ENCODE measurements at places on chromosomes 1 and 21.

DNA sequence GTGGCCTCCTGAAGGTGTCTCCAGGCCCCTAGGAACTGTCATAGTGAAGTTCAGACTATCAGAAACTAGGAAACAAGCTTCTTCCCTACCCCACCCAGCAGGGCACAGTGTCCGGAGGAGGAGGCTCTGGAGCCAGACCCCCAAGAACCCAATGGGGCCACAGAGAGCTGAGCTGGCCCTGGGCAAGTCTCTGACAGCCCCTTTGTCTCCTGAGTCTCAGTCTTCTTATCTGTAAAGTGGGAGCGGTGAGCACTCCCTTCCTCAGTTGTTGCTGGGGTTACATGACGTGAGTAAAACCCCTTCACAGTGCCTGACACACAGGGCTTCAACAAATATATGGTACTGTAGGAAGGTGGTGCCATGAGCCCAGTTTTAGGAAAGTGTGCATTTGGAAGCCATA is 675.8 kb downstream of the MATN1 start:
- no peak for DNase-seq

GRCh38 chr1:156805766-156806511 is 10.7 kb downstream of the SH2D2A start:
- DNase-seq: no peak

GRCh38 chr1:233554037-233554436 is 59.9 kb upstream of the KCNK1 start:
- no peak for DNase-seq

DNA sequence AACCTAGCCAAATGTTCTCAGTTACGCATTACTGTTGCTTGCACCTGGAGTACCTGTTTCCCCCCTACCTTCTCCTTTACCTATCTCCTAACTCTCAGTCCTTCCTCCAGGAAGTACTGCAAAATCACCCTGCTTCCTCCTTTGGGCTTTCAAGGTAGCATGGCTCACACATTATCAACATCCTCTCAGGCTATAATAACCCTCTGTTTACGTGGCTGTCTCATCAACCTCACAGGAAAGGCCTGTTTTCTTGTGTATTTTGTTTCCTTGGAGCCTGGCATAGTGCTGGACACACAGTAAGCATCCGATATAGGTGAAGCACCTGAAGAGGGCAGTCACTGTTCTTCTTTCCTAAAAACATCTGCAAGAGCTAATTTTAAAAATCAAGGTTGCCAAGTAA is 32.7 kb upstream of the ANGPTL7 start:
- DNase-seq: no peak

GRCh38 chr1:244841273-244841927 is 5.9 kb downstream of the COX20 start:
- DNase-seq: no peak

- no peak for DNase-seq
These were observed 207.2 kb downstream of the PBX1 start for GRCh38 chr1:164765992-164766720.

- DNase-seq: no peak
These were observed 474.6 kb downstream of the DISC1 start for GRCh38 chr1:232101231-232101630.

- no peak for DNase-seq
These were observed 117.6 kb downstream of the PTPRC start for GRCh38 chr1:198756470-198756869.

DNA sequence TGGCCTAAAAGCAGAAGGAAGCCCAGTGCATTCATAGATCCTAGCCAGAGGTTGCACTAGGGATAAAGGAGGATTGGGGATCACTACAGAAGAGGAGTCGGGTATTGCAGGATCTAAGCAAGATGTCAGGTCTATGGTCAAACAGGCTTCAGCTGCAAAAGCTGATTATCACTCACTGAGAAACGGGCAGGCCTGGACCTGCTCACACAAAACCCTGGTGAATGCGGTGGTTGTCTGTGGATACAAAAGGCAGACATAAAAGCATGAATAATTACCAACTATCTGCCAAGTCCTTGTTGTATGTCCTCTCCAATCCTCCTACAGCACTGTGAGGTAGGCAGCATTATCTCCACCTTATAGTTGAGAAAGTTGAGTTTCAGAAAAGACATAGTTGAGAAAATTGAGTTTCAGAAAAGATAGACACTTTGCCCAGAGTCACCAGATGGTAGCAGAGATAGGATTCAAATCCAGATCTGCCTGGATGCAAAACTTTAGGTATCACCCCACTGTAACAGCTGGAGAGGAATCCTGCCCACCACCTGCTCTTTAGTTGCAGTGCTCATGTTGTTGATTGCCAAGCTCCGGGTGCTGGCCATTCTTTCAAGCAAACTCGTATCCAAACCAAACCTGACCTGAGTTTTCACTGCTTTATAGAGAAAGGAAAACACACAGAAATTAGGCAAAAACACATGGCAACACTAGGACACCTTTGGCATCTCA is 49.6 kb upstream of the HOOK1 start:
- DNase-seq: no peak

- no peak for DNase-seq
These were observed 107.0 kb downstream of the RHOU start for GRCh38 chr1:228842094-228842775.

- no peak for DNase-seq
These were observed 8.4 kb downstream of the S100A10 start for GRCh38 chr1:151985270-151985669.

GRCh38 chr21:14824126-14824525 is 240.7 kb downstream of the NRIP1 start:
- DNase-seq: no peak

GRCh38 chr1:17348593-17349234 is 23.3 kb upstream of the PADI6 start:
- peak; percentile 10 for DNase-seq

DNA sequence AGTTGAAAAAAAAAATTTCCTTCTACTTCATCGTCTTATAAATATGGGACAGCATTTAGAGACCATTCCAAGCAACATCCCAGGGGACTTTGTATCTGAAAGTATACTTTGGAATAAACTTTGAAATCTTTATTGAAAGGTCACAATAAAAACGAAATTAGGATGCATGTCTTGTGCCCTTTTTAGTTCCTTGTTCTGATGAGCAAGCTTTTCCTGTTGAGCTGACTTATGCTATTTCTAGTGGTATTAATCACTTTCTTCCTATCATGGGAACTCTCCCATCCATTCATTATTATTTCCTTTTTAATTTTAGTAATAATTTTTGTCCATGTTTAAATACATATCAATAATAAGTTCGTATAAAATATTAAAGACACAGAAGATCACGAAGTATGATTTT is 4.0 kb upstream of the GBP2 start:
- DNase-seq: no peak

DNA sequence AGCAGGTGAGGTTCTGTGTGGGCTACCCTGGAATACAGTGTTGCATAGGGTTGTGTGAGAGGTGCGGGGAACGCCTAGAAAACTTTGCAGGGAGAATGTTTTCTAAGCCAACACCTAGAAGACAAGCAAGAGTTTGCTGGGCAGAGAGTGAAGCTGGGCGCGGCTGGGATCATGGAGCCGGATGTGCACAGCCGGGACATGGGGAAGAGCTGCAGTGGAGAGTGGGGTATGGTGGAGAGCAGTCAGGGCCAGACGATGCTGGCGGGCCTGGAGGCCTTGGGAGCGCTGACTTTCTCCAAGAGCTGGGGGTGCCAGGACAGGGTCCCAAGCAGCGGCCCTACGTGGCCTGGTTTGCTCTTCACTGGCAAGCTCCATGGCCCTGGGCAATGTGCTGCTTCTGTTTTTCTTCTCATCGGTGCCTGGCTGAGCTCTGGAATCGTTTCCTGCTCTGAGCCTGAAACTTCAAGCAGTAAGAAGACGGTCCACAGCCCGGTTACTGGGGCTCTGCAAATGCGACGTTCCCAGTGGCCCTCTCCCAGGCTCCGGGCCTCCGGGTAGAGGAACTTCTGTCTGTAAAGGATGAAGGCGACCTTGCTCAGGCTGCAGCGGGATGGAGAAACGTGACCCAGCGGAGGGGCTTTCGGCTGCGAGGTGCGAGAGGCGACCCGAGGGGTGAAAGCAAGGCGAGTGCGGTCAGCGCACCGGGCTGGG is 51.9 kb upstream of the CD34 start:
- no peak for DNase-seq

GRCh38 chr1:5796028-5796427 is 196.2 kb downstream of the NPHP4 start:
- DNase-seq: no peak

- DNase-seq: no peak
These were observed 104.6 kb upstream of the TENT5C start for GRCh38 chr1:117501281-117501680.

DNA sequence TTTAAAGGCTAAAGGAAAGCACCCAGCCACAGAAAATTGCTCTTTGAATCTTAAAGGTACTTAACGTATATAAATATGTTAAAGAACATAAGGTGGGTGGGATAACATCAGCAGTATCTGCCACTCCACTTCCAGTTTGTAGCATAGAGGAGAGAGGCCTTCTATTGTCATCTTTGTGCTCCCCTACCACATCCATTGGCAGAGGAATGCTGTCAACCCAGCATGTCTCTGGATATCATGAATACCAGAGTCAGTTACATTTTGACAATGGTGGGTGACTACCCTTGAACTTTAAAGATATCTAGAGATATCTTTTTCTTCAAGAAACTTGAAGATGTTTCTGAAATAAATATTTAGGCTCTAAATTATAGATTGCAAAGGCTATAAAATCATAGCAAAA is 283.2 kb upstream of the LRRC7 start:
- DNase-seq: no peak

DNA sequence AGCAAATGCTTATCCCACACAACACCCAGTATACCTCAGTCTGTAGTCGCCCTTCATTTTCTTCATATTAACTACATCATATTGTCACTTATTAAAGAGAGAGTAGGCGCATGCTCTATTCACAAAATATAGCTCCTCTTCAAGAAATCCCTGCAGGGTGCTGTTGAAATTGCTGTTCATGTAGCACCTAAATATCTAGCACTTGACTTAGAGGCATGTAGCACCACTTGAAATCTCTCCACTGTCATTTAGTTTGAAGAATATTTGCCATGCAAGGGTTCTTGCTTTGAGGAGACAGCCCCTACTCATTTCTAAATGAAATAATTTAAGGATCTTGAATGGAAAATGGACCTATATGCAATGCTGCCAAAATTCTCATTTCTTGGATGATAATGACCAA is 20.9 kb upstream of the LRRC8B start:
- no peak for DNase-seq

GRCh38 chr1:69706473-69706872 is 138.8 kb downstream of the LRRC7 start:
- DNase-seq: no peak

DNA sequence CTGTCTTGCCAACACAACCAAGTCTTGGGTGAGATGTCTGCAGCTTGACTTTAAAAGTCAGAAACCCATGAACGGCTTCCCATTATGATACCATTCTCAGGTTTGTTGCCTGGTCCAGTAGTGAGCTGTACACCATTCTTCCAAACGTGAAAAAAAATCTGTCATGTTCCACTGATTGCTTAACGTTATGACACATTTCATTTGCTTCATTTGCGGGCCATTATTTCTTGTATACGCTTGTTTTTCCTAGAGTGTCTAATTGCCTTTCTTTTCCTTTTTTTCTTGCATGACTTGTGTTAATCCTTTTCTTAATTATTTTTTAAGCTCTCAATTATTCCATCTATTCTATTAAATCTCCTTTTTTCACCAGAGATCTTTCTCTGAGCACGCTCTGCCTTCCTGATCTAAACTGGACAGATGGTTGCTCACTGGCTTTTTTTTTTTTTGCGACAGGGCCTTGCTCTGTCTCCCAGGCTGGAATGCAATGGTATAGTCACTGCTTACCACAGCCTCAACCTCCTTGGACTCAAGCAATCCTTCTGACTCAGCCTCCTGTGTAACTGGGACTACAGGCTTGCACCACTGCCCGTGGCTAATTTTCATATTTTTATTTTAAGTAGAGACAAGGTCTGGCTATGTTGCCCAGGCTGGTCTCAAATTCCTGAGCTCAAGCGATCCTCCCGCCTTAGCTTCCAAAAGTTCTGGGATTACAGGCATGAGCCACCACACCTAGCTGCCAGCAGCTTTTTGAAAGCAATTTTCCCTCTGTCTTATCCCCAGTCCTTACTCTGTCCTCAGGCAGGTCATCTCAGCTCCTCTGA is 31.7 kb upstream of the CAMTA1 start:
- DNase-seq: no peak

- DNase-seq: no peak
These were observed 83.0 kb downstream of the GPR161 start for GRCh38 chr1:168053681-168054080.

DNA sequence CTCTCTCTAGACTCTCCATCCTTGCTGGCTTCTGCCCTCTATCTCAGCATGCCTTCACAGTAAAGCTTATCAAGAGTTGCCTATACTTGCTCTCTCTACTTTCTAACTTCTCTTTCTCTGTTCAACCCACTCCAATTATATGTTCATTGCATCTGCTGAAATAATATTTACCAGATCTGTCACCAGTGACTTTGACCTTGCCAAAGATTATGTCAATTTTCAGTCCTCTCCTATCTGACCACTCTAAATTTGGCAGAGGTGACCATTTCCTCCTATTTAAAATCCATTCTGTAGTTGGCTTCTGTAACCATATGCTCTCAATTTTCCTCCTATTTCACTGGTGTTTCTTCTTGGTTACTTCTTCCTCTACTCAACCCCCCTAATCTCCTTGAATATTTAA is 38.8 kb upstream of the DR1 start:
- no peak for DNase-seq

- no peak for DNase-seq
These were observed at the start of gene RGS7 for GRCh38 chr1:241356519-241357365. Gene RGS7, minus strand, starts transcription at chr1:241357205.

DNA sequence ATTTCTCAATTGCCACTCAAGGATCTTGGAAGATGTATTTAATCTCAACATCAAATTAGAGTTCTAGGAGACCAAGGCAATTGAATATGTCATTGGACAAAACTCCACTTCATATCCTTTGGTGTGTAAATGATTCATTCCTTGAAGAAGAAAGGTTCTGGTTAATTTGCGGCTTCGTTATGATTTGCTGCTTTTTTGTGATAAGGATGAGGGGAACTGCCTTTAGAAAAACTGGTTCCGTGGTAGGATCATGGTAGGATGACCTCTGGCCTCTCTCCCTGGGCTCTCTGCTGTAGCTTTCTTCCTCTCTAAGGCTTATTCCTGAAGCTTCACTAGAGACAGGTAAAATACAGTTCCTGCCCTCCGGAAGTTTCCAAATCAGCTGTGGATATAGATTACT is 51.5 kb upstream of the ERRFI1 start:
- no peak for DNase-seq

GRCh38 chr1:3030663-3031381 is 9.6 kb downstream of the ACTRT2 start:
- no peak for DNase-seq
